ENCODE measurements at places on chromosomes 1 and 21.
A peak's percentile ranks its signal among the peaks of the same experiment; 100 is the strongest.

DNA sequence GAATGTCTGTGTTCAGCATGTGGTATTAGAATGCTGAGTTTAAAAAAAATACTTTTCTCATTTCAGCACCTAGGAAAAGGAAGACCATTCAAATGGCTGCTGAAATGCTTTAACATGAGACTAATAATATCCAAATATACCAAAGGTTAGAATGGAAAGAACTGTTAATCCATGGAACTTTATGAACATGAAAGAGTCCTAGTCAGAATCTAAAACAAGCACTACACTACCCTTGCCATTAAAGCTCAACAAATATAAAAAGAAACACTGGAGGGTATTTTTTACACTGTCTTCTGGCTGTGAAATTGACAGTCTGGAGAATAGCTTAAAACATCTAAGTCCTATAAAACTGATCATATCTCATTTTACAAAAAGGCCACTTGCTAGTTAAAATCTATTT lies 112.9 kb upstream of the HP1BP3 start:
- no peak for DNase-seq

GRCh38 chr1:198922638-198923430 lies 284.0 kb downstream of the PTPRC start:
- DNase-seq, result no peak

DNA sequence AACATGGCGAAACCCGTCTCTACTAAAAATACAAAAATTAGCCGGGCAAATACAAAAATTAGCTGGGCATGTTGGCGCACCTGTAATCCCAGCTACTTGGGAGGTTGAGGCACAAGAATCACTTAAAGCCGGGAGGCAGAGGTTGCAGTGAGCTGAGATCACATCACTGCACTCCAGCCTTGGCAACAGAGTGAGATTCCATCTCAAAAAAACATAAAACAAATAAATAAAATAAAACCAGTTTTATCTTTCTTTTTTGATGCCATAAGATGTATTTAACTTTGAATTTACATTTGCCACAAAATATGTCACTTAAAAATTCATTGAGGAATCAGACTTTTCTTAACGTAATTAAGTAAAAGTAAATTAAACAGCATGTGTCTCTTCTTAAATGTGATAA lies 113.3 kb upstream of the ERRFI1 start:
- no peak for DNase-seq

DNA sequence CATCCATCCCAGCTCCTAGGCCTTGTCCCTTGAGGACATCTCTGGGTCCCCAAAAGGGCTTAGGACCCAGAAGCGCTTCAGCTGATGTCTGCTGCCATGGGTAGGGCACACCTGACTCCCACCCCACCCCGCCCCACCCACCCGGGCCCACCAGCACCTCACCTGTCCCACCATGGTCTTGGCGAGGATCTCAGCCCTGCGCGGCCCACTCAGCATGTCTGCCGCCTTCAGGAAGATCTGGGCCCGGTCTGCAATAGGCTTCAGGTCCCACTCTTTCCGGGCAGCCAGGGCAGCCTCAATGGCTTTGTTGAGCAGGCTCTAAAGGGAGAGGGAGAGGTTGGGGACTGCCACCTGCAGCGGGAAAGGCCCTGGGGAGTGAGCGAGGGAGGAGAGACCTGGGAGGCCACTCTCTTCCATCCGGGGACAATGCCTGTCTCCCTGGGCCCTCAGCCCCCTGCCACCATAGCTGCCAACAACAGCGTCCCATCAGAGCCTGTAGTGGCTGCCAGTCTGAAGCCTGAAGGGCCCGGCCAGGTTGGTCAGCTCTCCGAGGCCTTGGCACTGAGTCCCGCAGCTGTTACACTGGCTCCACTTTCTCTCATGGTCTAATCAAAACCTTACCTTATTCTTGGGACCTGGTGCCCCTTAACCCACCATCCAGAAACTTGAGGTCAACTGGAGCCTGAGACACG lies 16.9 kb downstream of the ALDH4A1 start:
- DNase-seq, result no peak

GRCh38 chr21:32608851-32609250 lies 3.3 kb downstream of the CFAP298 start:
- no peak for DNase-seq

- no peak for DNase-seq
Observed at GRCh38 chr1:162943622-162944021, 82.6 kb upstream of the CCDC190 start.

DNA sequence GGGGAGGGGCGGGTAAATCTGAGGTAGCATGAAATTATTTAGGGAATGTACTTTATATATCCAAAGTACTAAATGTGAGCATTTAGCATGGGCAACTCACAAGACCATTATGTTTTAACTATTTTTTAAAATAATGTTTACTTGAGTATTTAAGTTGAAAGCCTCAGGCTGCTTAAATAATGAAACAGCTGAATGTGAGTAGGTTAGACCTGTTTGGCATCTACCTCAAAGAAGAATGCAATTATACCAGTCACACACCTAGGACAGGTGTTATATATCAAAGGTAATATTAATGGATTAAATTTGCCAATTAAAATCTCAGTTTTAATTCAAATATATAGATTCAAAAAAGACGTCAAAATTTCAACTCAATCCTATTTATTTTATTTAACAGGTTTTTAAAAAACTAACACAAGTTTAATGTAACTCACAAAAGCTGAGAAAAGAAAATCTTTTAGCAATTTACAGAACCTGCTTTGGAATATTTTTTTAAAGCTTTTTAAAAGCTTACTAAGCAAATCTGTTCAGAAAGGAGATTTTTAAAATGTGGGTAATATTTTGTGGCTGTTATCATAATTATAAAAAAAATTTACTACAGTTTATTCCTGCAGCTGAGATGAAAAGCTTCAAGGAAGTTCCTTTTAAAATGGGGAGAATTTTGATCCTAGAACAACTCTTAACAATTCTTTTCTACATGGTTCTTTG lies 104.6 kb upstream of the LBR start:
- DNase-seq, result no peak

DNA sequence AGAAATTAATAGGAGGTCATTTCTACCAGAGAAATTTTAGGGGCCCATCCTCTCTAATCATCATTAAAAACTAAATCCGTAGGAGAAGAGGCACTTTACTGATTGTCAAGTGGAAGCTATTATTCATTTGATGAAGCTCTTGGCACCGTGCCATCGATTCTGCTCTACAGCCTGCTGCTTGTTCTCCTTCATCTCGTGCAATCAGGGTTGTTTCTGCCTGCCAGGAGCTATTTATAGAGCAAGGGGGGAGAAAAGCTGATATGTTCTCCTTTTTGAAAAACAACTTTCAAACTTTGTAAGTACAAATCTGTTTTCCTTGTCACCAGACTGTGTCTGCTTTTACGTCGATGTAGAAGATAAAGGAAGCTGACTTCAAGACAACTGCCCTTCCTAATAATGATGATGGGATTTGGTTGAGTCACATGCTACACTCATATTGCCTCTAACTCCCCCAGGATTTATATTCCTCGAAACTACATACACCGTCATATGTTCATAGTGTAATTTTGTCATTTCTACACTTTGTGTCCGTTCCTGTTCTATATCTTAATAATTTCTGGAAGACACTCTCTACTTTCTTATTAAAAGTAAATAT lies 169.6 kb upstream of the LHX8 start:
- peak; percentile 9 for DNase-seq

- DNase-seq, result no peak
Observed at GRCh38 chr1:121459235-121459634, 274.5 kb downstream of the SRGAP2C start.

DNA sequence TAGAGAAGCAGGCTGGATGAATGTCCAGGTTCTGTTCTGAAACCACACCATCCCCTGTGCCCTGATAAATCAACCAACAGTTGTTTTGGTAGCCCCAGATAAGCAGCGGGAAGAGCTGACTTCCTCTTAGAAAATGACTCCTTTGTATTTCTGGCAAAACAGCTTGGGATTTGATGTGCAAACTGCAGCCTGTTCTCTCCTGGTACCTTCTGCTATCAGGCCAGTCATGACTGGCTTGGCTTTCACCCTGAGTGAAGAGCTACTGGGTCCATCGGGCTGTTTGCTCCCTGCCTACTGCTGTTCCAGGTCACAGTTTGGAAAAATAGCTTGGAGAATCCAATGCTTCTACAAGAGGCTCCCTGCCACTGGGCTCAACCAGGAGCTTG lies 116.8 kb downstream of the DTL start:
- DNase-seq, result no peak

DNA sequence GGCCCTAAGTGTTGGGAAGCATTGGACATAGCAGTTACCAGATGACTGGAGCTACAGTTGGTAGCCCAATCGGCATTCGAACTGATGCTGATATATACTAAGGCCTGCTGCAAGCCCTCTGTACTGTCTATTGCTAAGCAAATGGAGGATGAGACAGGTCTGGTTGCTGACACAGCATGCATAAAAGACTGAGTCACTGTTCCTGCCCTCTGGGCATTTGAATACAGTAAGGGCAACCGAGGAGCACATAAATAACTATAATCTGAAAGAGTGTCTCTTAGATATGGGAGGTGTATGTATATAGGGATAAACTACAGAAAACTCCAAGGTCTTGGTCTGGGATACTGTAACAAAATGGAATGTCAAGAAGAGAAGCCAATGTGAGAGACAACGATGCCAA lies 16.8 kb upstream of the MARK1 start:
- DNase-seq, result no peak

GRCh38 chr1:65979136-65980044 lies 186.7 kb downstream of the PDE4B start:
- DNase-seq, result no peak

DNA sequence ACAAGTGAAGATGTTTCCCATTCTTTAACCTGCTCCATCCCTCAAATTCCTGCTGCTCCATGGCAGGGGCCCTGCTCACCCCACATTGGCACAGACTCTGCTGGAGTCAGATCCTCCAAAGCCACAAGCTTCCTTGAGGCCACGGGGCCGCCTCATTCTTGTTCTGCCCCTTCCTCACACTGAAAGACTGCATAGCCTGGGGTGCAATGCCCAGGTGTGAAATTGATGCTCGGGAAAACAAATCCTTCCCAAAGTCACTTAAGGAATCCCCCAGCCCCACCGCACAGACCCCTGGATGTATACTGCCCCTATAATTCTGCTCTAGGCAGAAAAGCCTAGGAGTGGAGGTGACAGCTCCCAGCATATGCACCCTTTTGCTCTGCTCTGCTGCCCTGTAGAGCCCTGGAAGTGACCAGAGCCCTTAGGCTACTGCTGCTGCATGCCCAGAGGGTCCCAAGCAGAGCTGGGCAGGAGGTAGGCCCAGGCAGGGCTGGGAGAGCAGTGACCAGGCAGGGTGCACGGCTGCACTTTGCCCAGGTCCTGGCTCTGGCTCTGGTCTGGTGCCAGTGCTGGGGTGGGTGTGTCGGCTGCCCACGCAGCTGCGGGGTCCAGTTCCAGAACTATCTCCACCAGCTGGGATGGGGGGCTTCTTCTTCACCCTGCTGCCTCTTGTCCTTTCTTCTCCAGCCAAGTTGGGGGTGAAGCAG lies 1.6 kb downstream of the HES2 start:
- DNase-seq, result no peak
